ENCODE measurements at places on chromosomes 5 and 9.

DNA sequence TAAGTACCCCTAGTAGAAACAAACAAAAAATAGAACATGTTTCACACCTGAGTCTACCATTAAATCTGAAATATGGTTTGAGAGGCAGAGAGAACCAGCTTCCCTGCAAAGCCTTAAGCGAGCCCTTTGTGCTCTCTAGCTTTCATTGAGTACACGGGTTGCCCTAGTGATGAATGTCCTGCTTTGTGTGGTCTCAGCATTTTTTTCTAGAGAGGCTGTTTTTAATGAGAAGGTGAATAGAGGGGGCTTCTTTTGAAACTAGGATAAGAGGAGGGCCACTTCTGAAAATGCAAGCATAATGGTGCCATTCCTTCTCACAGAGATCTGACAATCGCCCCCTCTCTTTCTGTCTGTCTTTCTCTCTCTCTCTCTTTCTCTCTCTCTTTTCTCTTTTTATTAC, 131.3 kb downstream of the MACIR start:
- no peak overlapping the region for H3K4me3 ChIP-seq
- DNase-seq, result no peak
- H3K27me3 ChIP-seq, result no peaks in the 10 kb centered on the region
- H3K36me3 ChIP-seq, result no peaks in the 10 kb centered on the region
- H3K27ac ChIP-seq, result no peak overlapping the region

- H3K4me1 ChIP-seq, result peaks cover 1% of the 10 kb centered on the region
- H3K27me3 ChIP-seq, result no peaks in the 10 kb centered on the region
- DNase-seq, result no peak
Measured at GRCh38 chr5:172095368-172096206, 89.1 kb upstream of the FBXW11 start.

DNA sequence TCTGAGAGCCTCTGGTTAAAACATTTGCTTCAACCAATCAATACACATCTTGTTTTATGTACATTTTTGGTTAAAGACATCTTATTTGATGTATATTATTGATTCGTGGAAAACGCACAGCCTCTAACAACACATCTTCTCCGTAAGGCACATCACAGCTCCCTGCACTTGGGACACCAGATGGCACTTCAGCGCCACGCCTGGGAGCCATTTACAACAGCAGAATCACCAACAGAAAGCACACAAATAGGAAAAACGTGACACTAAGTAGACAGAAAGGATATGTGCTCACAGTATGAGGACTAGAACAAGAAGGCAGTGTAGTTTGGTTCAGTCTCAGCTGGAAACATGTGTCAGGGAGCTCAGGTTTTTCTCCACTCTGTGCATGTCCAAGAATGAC, 199.7 kb downstream of the ROR2 start:
- no peaks in the 10 kb centered on the region for H3K27me3 ChIP-seq
- peaks cover 10% of the 10 kb centered on the region for H3K4me1 ChIP-seq
- H3K36me3 ChIP-seq, result peaks cover 6% of the 10 kb centered on the region
- DNase-seq, result no peak
- H3K27ac ChIP-seq, result no peak overlapping the region

DNA sequence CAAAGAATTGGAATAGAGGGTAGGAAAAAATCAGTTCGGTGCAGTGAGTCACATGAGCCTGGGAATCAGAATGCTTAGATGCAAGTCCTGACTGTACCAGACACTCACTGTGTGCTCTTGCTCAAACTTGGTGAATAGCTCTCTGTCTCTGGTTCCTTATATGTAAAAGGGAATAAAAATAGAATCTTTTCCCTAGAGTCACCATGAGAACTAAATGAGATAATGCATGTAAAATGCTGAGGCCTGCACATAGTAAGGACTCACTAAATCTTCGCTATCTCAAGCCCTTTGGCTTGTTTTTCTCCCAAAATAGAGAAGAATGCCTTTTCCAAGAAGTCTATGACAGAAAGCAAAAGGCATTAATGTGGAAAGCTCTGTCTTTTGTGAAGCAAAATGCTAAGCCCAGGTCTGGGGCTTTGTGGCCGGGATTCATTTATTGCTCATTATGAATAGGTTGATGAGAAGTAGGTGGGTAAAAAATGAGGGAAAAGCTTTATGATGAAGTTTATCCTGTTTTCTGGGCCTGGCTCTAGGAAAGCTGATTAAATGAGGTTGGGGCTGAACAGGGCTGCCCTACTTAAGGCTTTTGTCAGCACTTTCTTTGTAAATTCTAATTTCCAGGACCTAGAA, 483.3 kb downstream of the DMAC1 start:
- no peak for DNase-seq
- H3K36me3 ChIP-seq, result peaks cover 5% of the 10 kb centered on the region
- H3K4me1 ChIP-seq, result no peaks in the 10 kb centered on the region
- H3K27me3 ChIP-seq, result peaks cover 54% of the 10 kb centered on the region

DNA sequence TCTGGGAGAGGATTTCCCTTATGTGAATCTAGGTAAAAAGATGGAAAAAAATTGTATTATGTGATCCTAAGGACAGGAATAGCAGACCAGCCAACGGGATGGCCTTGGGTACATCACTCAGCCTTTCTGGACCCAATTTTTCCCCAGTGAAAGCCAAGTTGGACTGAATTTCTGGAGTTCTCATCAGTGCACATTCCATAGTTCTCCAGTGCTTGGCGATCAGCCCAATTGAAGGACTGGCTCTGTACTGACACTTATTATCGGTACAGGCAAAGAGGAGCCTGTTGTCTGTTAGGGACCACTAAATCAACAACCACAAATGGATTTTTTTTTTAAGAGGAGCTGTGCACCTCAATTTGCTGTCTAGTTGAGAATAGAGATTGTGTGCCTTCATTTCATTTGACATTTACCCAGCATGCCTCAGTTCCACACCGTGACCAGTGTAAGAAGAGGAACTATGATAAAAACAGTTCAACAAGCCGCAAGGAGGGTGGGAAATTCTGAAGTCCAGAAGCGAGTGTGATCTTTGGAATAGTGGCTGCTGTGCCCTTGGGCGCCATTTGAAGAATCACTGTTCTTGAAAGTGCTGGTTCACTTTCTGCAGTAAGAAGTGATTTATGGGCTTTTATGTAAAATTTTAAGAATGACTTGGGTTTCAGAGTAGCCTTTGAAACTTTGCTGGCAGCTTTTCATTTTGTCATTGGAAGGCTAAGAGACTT, 8.0 kb downstream of the ARL10 start:
- no peak overlapping the region for H3K4me3 ChIP-seq
- H3K36me3 ChIP-seq, result peaks cover 4% of the 10 kb centered on the region
- no peaks in the 10 kb centered on the region for H3K27me3 ChIP-seq
- H3K4me1 ChIP-seq, result no peaks in the 10 kb centered on the region

DNA sequence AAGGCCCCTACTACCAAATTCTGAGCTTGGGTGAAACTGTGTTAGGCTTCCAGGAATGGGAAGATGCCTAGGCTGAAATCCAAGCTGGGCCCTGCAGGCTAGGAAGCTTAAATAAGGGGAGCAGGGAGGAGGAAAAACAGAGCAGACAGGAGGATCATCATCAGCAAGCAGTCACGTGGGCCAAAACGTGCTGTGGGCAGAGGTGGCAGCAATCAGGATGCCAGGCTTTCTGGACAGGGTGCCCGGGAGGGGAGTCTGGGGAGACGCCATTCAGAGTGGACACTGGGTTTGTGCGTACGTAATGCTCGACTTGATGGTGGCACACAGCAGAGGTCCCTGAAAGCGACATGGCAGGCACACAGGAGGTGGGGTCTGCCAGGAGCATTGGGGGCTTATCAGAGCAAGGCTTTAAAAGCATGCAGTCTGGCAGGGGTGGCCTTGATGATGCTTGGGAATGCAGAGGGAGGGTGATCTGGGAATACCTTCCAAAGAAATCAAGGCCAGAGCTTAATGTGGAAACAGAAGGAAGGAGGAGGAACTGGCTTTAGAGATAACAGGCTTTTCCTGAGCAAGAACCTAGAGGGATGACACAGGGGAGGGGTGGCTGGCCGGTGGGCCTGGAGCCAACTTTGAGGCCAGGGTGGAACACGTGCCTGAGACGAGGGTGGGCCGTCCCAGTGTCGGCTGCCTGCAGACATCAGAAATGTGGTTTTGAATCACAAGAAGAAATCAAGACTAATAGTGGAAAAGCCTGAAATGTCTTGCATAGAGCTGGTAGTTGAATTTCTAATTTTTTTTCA, 212.5 kb downstream of the GADD45G start:
- no peaks in the 10 kb centered on the region for H3K36me3 ChIP-seq
- no peak overlapping the region for H3K4me3 ChIP-seq
- H3K4me1 ChIP-seq, result peaks cover 2% of the 10 kb centered on the region
- no peak for DNase-seq
- H3K27me3 ChIP-seq, result peaks cover 33% of the 10 kb centered on the region

- no peaks in the 10 kb centered on the region for H3K36me3 ChIP-seq
- H3K4me1 ChIP-seq, result peaks cover 11% of the 10 kb centered on the region
- peak within 1 kb of the TSS; percentile 79 for H3K4me3 ChIP-seq
Measured at GRCh38 chr9:113340011-113340699, at the start of gene WDR31. WDR31 (minus strand) TSS chr9:113340275; CDS start chr9:113332022, 8,253 bp downstream.
